SK-N-SH (cell line): ENCODE measurements at places on chromosomes 11 and 22. TPM values are rescaled to one million over a fixed set of nuclear protein-coding genes. Genes with fewer than 3 reads are reported as not detected.

MFRP gene
- polyA plus RNA-seq: not detected in 2 replicates

FAM181B gene
- polyA plus RNA-seq: 0.02 and 0.06 TPM in 2 replicates

HPX gene
- 1.8 and 2.3 TPM in 2 replicates for polyA plus RNA-seq

GRCh38 chr22:46033256-46034200 lies 56.6 kb upstream of the WNT7B start:
- DNase-seq: no peak

- no peak for DNase-seq
Measured at GRCh38 chr11:89168396-89168795, 9.3 kb upstream of the TYR start.

DNA sequence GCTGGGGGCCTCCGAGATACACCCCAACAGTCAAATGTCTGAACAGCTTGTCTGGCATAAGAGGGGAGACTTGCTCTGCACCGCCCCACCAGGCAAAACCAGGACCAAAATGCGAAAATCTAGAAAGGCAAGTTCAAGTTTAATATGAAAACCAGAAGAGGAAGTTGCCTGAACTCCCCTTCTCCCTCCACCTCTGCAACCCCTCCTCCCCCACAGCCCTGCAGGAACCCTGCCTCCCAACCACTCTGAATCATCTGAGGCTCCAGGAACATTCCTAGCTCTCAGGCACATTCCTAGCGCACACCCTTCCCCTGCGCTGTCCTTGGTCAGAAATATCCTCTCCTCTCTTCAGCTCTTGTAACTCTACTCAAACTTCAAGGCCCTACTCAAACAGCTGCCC lies 36.7 kb downstream of the ISX start:
- no peak for DNase-seq

DNA sequence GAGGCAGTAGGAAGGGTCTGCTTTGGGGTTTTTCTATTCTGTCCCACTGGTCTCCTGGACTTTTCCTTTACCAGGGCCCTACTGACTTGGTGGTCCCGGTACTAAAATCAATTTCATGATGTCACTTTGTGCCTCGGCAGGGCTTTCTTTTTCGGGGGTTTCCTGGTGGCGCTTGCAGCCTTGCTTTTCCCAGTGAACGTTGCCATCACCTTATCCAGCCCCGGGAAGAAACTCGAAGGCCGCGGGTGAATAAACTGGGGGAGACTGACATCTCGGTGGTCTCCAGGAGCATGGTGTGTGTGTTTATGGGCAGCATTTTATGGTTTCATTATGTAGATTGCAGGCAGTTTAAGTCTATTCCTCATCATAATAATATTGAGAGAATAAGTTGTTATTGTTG lies 84.4 kb downstream of the KCNQ1 start:
- DNase-seq: no peak
